NCI-H774 (cell line): ENCODE measurements at places on chromosomes 5 and 9.

GRCh38 chr5:119179857-119180641, 109.2 kb downstream of the DMXL1 start:
- no peak for DNase-seq

GRCh38 chr5:128081111-128081851, 2.3 kb upstream of the SLC12A2 start:
- DNase-seq, result no peak

- no peak for DNase-seq
Observed at GRCh38 chr5:1881098-1881572, 1.6 kb downstream of the IRX4 start.

GRCh38 chr9:121815084-121815483, 163.7 kb downstream of the DAB2IP start:
- DNase-seq, result no peak

- no peak for DNase-seq
Observed at GRCh38 chr9:129557192-129558036, 63.5 kb downstream of the C9orf50 start.

GRCh38 chr9:33816327-33817252, at the start of gene UBE2R2:
TSS of gene UBE2R2 (plus strand) at chr9:33817160. CDS start at chr9:33817758, 598 bp downstream.
- peak; percentile 86 for DNase-seq

GRCh38 chr9:35606726-35607125, 1.7 kb downstream of the TESK1 start:
- no peak for DNase-seq

- DNase-seq, result no peak
Observed at GRCh38 chr5:43182421-43182820, 9.6 kb upstream of the NIM1K start.

DNA sequence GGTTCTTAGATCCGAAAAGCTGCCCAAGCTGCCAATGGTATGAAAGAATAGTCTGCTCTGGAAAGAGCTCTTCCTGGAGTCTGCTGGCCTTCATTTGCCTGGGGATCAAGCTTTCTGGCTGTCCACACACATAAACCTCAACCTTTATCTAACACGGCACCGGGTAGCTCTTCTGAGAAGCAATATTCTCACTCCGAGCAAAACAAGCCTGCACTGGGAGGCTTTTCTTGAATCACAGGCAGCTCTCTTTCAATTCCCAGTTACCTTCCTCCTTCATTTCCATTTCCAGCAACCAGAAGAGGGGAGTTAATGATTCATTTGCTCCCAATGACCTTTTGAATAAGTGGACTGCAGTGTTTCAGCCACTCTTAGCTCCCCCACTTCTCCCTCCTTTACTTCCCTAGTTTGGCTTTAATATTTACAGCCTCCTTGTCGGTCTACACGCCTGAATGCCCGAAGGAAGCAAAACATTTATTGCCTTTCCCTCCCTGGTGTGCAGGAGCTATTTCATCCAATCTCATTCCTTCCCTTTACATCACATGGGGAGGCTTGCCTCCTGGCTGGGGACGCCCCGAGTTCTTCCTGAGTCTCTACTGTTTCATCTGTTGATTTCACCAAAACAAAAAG, 187.1 kb downstream of the ARHGEF28 start:
- DNase-seq, result no peak

- no peak for DNase-seq
Observed at GRCh38 chr9:72462340-72462739, 59.1 kb upstream of the TMC1 start.

GRCh38 chr5:159010661-159011442, 88.9 kb downstream of the EBF1 start:
- no peak for DNase-seq

DNA sequence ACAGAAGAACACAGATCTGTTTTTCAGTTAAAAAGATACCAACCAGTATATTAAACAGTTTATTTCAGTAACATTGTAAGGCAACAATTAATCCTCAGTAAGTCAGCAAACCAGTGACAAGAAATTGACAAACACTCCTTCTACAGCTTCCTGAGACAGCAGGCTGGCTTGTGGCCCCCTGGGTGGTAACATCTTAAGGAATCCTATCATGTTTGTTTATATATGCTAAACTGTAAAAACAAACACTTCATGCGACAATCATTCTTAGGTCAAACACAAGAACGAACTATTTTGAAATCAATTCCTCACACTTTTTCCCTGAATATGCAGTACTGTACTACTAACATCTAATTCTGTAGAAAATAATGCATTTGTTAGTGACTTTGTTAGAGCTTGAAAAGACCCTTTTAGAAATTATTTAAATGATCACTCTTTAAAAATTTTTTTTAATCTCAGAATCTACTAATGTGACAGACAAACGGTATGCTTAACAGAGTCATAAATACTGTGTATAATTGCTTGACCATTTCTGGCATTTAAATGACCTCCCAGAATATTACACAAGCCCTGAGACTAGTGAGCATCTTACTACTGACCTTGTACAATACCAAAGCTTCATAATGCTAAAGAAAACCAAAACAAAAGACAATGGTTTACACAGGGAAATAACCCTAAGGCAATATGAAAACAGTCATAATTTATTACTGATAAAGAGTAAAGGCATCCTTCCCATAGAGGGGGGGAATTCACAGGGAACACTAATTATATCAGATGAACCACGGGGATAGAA, 48.2 kb downstream of the ERMP1 start:
- DNase-seq, result no peak

DNA sequence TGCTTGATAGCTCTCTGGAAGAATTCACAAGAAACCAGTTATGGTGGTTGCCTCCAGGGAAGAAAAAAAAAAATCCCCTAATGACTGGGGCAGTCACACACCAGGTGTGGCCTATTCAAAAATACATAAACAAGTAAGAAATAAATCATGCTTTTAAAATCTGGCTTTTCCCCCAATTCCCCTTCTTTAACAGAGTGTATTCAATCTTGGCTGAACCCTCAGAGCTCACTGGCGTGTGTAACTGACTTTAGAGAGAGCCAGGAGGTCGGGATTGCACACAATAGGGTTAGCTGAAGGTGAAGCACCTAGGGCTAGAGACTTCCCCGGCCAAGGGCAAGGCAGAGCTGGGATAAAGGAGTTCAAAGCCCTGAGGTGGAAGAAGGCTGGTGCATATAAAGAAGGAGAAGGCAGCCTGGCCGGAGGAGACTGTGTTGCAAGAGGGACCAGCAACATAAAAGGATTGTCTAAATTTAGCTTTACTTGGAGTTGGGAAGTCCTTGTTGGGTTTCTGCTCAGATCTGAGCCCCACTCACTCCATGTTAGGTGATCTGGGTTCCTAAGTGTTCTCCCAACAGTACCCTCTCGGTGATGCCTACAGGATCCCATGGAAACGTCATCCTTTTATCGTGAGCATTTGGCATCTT, 19.7 kb downstream of the FNBP1 start:
- no peak for DNase-seq

DNA sequence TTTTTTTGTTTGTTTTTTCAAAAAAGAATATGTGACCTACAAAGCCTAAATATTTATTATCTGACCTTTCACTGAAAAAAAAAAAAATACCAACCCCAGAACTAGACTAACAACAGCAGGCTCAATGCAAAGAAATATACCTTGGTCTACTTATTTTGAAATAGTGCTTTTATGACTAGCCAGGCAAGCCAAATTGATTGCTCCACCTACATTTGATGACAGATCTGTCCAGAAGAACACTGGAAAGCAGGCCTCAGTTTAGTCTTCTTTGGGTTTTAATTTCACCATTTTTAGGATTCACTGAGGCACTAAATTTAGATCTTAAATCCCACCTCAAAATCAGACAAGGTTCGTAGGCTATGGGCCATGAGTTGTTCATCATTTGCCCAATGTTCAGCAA, 97.3 kb downstream of the PLPP1 start:
- no peak for DNase-seq
